Activated CD4-positive, CD25-positive, alpha-beta regulatory T cell treated with anti-CD3 and anti-CD28 coated beads, Interleukin-2, amount 50 U/mL, for 72 hours (primary cell): ENCODE measurements at places on chromosomes 2 and 18.

DNA sequence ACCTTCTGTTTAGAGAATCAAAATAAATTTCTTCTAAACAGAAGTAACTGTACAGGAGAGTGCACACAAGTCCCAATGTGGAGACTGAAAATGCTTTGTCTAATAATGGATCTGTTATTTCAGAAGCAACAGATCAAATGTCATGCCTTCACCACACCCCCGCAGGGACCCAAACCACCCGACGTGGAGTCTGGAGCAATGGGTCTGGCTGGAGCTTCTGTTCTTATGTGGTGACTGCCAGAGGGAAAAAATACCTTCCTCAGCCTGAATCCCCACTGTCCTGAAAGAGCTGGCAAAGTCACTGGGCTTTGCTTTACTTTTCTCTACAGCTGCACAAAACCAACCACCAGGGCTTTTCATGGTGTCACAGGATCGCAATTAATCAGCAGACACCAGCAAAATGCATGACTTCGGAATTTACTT is 119.0 kb upstream of the ZFP36L2 start:
- DNase-seq, result no peak

DNA sequence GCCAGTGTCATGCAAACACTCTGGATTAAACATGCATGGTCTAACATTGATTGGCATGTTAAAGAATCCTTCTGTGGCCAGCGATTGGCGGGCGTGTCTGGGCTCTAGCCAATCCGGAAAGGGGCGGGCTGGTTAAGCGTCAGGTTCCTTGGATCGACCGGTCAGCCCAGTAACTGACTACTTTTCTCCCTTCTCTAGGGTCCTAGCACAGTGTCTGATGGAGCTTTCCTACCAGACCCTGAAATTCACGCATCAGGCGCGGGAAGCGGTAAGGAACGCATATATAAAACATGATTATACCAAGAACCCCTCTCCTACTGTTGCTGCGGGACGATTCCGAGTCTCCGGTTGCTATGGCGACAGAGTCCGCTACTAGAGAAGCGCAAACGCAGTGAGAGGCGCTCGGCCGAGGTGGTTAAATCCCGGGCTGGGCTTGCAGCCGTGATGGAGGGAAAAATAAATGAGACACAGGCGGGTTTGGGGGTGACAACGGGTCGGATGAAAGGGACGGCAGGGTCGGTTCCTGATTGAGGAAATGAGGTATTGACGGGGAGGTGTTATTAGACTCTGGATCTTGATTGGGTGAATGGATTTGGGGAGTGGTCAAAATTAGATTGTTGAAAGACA is 29.4 kb downstream of the KATNAL2 start:
- peak; percentile 68 for DNase-seq

- no peak for DNase-seq
Measured at GRCh38 chr18:31965316-31965970, 22.5 kb upstream of the TRAPPC8 start.

- no peak for DNase-seq
Measured at GRCh38 chr18:43893001-43893637, 615.8 kb upstream of the SYT4 start.

DNA sequence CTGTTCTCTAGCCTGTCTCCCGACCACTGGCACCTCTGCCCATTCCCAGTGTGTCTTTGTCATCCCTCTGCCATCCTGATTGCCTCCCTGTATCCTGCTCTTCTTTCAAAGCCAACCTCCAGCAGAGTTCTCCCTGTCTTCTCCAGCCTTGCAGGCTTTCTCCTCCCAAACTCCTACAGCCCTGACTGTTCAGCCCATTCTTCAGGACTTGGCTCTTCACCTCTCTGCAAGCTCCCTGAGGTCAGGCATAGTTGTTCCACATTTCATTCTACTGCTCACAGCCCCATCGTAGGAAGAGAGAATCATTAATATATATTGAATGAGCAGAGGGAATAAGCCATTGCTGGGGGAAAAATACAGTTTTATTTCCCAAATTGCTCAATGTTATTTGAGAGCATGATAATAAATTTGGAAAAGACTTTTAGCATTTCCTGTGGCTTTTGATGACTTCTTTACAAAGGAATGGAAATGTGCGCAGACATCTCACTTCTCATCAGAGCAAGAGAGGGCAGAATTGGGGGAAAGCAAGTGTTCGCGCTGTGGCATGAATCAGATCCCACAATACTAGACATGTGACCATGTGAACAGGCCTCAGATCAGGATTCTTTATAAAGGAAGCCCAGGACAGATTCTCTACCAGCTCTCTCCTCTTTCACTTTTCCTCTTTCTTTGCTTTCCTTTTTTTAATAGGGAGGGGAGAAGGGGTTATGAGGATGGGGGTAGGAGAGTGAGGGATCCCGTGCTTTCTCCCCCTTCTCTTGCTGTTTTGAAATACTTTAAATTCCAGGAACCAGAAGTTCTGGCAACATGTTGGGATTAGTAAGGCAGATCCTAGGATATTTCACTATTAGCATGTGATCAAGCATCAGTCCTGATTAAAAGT is 37.4 kb downstream of the EPAS1 start:
- DNase-seq, result no peak

- DNase-seq, result no peak
Measured at GRCh38 chr18:199214-199613, 40.9 kb downstream of the USP14 start.

GRCh38 chr2:44079686-44080085 is 83.9 kb upstream of the LRPPRC start:
- no peak for DNase-seq

- no peak for DNase-seq
Measured at GRCh38 chr2:7154656-7155055, 237.4 kb downstream of the RNF144A start.

- DNase-seq, result peak; percentile 36
Measured at GRCh38 chr2:63049970-63050333, 678 bp upstream of the OTX1 start.

DNA sequence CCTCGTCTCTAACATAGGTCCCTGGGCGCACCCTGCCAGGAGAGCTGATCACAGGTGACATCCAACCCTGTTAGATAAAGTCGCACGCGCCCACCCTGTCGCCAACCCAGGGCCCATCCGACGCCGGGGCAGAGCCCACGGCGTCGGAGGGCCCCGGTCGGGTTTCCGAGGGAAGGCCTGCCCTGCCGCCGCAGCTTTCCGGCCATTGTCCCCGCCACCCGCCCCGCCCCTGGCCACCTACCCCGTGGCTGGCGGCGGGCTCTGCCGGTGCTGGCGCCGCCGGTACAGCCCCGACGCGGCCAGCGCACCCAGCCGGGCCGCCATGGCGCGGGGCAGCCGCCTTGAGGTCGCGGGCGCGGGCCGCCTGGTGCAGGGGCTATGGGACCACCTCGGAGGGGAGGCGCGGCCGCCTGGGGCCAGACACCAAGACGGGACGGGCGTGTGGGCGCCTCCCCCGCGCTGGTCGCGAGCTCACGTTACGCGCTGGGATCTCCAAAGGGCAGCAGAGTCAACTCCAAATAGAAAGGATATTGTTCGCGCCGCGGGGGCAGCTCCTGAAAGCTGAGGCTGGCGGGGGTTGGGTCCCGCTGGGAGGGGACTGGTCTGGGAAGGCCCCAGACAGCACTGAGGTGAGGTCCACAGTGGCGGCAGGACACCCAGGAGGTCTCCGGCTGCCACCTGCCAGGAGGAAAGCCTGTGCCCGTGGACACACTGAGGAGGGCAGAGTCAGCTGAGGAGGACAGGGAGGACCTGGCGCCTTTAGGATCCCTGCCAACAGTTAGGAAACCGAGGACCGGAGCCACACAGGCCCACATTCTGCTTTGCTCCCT is 11.1 kb downstream of the LIMS2 start:
- DNase-seq, result peak; percentile 24

DNA sequence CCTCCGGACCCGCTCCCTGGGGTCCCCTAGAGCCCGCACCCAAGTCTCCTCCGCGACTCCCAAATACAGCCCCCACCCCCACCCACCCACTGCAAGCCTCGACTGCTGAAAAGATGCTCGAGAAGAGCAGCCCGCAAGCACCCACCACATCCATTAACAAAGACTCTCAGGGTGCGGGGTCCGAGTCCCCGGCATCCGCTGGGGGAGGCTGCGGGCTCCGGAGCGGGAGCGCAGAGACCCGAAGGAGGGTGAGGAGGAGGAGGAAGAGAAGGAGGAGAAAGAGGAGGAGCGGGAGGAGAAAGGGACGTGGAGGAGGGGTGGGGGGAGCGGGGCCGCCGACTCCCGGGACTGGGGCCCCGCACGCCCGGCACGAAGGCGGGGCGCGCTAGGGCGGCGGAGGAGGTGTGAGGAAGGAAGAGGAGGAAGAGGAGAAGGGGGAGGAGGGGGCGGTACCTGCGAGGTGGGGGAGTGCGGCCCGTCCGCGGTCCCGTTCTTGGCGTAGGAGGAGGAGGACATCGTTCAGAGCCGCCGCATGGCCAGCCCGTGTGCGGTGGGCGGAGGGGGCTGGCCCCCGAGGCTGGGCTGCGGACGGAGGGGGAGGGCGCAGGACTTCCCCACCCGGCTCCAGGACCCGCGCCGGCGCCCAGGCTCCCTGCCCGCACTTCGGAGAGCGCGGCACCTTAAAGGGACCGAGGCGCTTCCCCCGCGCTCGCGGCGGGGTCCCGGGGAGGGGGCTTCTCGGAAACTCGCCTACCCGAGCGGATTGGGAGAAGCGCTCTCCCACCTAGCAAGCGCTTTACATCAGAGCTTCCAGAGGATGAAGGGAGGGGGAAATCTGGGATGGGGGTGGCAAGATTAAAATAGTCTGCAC is at the start of gene CACNB4:
TSS of gene CACNB4 (minus strand) at position 549 of the 871 bp plus-strand sequence.
- no peak for DNase-seq

DNA sequence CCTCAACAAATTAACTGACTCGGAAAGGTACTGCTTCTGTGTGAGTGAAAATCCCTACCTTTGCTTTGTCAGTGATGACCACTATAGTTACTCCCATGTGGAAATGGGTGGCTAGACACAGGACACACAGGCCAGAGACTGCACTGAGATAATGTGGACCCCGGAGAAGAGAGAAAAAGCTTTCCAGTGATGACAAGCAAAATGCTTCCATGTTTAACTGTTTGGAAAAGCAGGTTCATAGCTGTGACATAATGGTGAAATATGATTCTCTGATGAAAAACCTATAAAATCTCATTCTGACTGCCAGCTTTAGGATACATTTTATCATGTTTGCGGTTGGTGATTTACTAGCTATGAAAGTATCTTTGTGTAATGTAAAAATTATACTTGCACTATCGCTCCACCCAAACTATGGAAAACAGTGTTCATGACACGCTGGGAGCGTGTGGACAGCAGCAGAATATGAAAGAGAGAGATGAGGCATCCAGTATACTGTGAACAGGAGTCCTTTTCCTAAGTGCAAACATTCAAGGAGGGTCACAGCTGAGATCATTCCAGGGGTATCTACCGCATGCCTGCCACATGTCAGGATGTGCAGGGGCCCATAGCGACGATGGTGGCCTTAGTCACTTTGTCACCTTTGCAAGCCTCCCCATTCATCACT is 782.7 kb upstream of the SOX11 start:
- no peak for DNase-seq

GRCh38 chr2:138003411-138003810 is 39.1 kb downstream of the HNMT start:
- DNase-seq, result no peak

DNA sequence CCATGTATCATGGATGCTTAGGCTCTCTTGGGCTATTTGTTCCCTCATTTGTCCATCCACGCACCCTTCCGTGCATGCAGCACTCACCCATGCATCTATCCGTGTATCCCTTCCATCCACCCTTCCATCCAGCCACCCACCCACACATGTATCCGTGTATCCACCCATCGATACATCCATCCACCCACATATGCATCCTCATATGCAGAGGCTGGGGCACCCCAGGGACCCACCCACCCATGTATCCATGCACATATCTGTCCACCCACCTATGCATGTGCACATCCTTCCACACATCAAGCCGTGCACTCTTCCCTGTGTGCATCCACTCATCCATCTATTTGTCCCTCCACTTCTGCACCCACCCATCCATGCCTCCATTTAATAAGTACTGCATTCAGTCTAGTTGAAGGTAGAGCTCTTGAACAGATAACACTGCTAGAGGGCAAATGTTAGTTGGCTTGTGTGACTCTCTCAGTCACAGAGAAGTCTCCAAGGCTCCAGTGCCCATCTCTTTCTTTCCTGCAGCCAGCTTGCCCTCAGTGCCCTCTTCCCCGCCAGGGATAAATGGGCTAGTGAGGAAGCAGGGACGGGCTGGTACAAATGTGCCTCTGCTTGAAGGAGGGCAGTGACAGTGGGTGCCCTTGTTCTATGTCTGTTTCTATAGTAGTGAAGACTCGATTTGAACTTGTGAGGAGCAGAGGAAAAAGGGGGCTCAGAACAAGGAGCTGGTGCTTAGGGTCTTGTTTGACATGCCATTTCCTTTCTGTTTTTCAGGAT is 61.5 kb downstream of the EMILIN2 start:
- no peak for DNase-seq

DNA sequence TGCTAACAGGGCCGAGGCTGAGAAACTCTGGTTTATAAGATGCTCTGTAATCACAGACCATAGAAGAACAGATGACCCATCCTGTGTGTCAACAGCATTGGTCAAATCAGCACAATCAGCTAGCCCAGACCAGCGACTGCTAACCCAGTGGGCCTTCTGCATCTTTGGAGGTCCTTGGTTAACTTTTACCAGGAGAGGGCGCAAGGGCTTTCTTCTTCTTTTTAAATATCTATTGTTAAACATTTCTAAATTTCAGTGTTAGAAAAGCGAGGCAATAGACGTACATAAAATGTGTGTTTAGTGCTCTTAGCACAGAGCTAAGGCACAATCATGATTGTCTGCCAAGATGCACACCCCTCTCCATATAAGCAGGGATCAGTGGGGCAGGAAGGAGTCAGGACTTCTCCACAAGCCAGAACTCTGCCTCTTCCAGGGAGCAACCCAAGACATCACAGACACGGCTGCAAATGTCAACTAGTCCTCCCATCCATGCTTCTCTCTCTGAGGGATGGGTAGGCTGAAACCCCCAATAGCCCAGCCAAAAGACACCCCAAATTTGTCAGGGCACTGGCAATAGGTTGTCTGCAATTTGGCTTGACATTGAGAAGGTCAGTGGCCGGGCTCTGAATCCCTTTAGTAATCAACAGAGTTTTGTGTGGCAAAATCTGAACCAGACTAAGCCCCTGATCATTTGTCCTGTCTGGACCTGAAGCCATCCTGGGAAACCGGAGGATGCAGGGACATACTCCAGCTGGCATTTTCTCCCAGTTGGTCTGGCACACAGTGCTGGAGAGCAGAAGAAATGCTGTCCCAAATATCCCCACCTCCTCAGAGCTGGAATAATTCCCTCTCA is 188.2 kb downstream of the BCL2 start:
- DNase-seq, result no peak

DNA sequence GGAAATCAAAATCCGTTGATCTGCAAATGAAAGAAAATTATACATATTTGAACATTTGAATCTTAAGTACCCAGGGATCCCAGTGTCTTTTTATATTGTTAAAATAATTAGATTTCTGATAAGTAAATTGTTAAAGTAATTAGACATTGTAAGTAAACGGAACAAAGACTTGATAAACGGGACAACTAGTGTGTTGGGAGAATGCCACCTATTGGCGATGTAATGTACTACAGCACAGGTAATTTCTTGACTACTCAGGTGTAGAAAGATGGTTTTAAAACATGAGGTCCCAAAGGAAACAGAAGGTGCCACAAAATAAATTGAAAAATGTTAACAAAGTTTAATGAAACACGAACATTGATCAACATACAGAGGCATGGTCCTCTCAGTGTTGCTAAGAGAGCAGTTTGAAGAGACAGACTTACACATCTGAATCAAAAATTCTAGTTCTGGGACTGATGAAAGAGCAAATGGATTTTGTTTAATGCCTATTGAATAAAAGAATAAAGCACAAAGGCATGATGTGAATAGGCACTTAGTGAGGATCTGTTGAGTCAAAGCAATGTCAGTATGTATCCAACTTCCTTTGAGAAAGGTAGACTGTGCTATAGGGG is 103.4 kb upstream of the RASGRP3 start:
- no peak for DNase-seq
